Activated naive CD4-positive, alpha-beta T cell treated with anti-CD3 and anti-CD28 coated beads for 36 hours (primary cell): ENCODE measurements at places on chromosomes 2 and 18. TPM values are rescaled to one million over a fixed set of nuclear protein-coding genes. Genes with fewer than 3 reads are reported as not detected.

Gene GALM
- total RNA-seq = 31.9 TPM

Gene FBLN7
- 34.5 TPM for total RNA-seq

Gene CPO
- not detected for total RNA-seq

Gene UGT1A7
- total RNA-seq = not detected

Gene TFPI
- total RNA-seq = not detected

Gene METTL5
- 111 TPM for total RNA-seq

Gene GAL3ST2
- total RNA-seq = not detected

Gene CYP27C1
- not detected for total RNA-seq

Gene SLC4A1AP
- total RNA-seq = 22.2 TPM

Gene SMYD1
- not detected for total RNA-seq

Gene AMER3
- total RNA-seq = not detected

Gene TMEM247
- not detected for total RNA-seq

Gene ACMSD
- not detected for total RNA-seq

Gene TRIM54
- total RNA-seq = not detected

Gene GPBAR1
- not detected for total RNA-seq

DNA sequence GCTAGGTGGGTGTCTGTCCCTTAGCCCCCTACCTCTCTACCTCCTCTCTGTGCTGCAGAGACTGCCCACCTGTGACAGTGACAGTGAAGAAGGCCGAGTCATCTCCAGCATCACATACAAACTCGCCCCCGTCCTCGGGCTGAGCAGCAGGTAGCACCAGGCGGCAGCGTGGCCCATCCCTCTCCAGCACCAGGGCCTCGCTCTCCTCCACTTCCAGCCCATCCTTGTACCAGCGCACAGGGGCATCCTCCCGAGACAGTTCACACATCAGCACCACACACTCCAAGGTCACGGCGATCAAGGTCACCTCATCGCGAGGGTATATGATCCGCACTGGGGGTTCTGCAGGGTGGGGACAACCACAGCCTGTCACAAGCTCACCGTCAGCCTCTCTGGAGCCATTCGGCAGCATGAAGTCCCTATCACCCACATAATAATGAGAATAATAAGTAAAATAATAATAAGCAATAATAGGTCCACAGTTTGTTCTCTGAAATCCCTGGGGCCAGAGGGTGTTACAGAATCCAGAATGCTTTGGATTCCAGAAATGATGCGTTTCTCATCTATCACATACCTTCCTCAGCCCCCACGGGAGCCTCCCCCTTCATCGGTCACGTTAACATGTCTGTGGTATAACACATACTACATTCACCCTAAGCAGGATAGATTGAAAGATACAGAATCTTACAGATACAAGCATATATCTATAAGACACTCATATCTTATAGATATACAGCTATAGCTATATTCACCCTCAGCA lies 12.0 kb downstream of the OBSL1 start:
- no peaks in the 10 kb centered on the region for H3K36me3 ChIP-seq
- no peak for DNase-seq
- H3K27ac ChIP-seq = no peak overlapping the region
- peaks cover 9% of the 10 kb centered on the region for H3K27me3 ChIP-seq
- no peak overlapping the region for H3K4me3 ChIP-seq

- H3K4me3 ChIP-seq = no peak overlapping the region
- H3K27ac ChIP-seq = no peak overlapping the region
- H3K4me1 ChIP-seq = no peaks in the 10 kb centered on the region
Measured at GRCh38 chr2:232981356-232981755, 31.7 kb downstream of the NGEF start.

- peaks cover 4% of the 10 kb centered on the region for H3K36me3 ChIP-seq
- H3K4me1 ChIP-seq = peaks cover 3% of the 10 kb centered on the region
- peaks cover 7% of the 10 kb centered on the region for H3K27me3 ChIP-seq
- no peak overlapping the region for H3K4me3 ChIP-seq
Measured at GRCh38 chr2:239883326-239884050, 141.7 kb downstream of the NDUFA10 start.

DNA sequence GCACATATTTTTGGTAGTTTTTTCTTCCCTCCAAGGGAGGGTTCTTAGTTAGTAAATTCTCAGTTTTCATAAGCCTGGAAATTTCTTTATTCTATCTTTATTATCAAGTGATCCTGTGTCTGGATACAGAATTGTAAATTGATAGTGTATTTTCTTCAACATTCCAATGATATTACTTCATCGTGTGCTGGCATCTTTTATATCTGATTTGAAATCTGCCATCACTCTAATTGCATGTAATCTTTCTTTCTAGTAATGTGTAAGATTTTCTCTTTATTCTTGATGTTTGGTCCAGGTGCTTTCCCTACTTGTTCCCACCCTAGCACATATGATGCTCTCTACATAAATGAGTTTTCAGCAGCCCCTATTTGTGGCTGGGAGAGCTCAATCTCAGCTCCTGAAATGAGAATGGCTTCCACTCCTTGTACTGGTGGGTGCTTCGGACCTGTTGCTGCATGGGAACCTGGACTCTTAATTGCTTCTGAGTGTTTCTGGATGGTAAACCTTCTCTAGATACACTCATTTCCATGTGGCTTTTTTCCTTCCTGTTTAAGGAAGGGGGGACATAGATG lies 102.7 kb downstream of the SMIM21 start:
- no peaks in the 10 kb centered on the region for H3K27me3 ChIP-seq
- H3K4me3 ChIP-seq = no peak overlapping the region
- no peaks in the 10 kb centered on the region for H3K36me3 ChIP-seq
- no peak overlapping the region for H3K27ac ChIP-seq
- no peaks in the 10 kb centered on the region for H3K4me1 ChIP-seq

GRCh38 chr2:85801871-85802270 lies 48.1 kb downstream of the ATOH8 start:
- H3K27me3 ChIP-seq = no peaks in the 10 kb centered on the region
- peaks cover 7% of the 10 kb centered on the region for H3K4me1 ChIP-seq
- no peaks in the 10 kb centered on the region for H3K36me3 ChIP-seq
- no peak overlapping the region for H3K4me3 ChIP-seq
- DNase-seq = no peak

GRCh38 chr18:76350134-76351025 lies 144.7 kb downstream of the ZNF516 start:
- peaks cover 9% of the 10 kb centered on the region for H3K4me1 ChIP-seq
- H3K27me3 ChIP-seq = peaks cover 7% of the 10 kb centered on the region
- no peak for DNase-seq
- H3K36me3 ChIP-seq = peaks cover 4% of the 10 kb centered on the region

GRCh38 chr2:176002688-176003210 lies 682 bp upstream of the LNPK start:
- H3K4me3 ChIP-seq = peak overlapping the region; percentile 88
- peak; percentile 23 for DNase-seq
- H3K36me3 ChIP-seq = no peaks in the 10 kb centered on the region
- no peaks in the 10 kb centered on the region for H3K27me3 ChIP-seq

GRCh38 chr2:156182132-156182531 lies 150.4 kb downstream of the NR4A2 start:
- no peaks in the 10 kb centered on the region for H3K4me1 ChIP-seq
- no peak overlapping the region for H3K4me3 ChIP-seq
- no peaks in the 10 kb centered on the region for H3K36me3 ChIP-seq
- DNase-seq = no peak
- peaks cover 5% of the 10 kb centered on the region for H3K27me3 ChIP-seq

- no peak overlapping the region for H3K4me3 ChIP-seq
- no peak for DNase-seq
- H3K27me3 ChIP-seq = no peaks in the 10 kb centered on the region
- no peaks in the 10 kb centered on the region for H3K4me1 ChIP-seq
- peaks cover 35% of the 10 kb centered on the region for H3K36me3 ChIP-seq
- H3K27ac ChIP-seq = no peak overlapping the region
Measured at GRCh38 chr2:15619510-15619909, 27.8 kb downstream of the DDX1 start.

- no peak overlapping the region for H3K4me3 ChIP-seq
- peaks cover 2% of the 10 kb centered on the region for H3K27me3 ChIP-seq
- no peak overlapping the region for H3K27ac ChIP-seq
Measured at GRCh38 chr18:74316257-74317170, 875 bp downstream of the C18orf63 start.

DNA sequence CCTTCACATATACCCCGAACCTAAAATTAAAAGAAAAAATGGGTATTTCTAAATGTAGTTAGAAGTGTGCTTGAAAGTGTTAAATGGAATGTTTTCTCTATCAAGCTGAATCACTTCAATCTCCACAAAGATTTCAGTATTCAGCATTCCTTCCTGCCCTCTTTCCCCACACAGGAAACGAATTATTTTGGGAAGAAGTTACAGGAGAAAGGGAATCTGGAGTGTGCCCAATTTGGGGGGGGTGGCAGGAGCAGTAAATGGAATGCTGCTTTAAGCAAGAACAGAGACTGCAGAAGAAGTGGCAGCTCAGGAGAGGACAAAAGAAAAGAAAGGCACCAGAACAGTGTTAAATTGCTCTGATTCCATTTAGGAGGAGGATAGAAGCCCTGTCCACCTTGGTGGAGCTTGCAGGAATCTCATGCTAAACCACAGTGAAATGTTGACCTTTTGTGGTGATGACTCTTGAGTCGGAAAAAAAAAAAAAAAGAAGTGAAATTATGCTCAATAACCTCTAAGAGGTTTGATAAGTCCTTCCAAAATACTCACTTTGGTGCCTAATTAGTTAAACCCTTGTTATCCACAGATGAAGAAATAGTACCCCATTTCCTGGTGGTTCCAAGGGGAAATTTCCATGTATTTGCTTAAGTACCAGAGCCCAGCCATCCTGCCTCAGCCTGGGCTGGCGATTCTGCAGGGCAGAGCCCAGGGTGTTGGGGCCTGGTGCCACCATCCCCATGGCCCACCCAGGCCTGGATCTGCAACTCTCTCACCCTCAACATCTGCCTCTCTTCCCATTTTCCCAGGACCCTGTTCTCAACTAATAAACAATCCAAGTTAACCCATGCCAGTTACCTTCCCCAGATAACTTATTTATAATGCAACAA lies 56.5 kb downstream of the MYO5B start:
- H3K36me3 ChIP-seq = no peaks in the 10 kb centered on the region
- no peak overlapping the region for H3K4me3 ChIP-seq
- no peak overlapping the region for H3K27ac ChIP-seq
- peaks cover 10% of the 10 kb centered on the region for H3K27me3 ChIP-seq
- DNase-seq = no peak
- no peaks in the 10 kb centered on the region for H3K4me1 ChIP-seq

DNA sequence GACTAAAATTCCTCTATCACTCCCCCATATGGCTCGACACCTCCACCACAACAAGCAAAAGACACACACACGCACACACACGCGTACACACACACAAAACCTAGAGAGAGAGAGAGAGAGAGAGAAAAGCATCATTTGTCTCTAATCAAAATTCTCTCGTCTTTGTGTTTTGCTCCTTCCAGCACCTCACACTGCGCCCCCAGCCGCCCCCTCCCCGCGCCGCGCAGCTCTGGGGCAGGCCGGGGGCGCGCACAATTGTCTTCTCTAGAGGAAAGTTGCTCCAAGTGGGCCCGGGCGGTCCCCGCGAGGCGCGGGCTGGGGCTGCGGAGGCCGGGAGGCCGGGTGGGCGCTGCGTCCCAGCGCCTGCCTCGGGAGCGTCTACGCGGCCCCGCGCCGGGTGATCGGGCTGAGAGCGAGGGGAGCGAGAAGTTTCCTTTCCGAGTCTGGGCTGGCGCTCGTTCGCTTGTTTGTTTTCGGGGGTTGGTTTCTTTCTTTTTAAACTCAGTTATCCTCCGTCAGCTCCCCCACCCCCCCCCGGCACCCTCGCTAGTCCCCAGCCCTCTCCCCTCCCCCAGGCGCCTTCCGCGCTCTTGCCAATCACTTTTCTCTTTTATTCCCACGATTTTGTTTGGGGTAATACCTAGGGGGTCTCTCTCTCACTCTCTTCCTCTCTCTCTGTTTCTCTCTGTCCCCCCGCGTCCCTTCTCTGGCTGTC lies 4.1 kb downstream of the ZEB2 start:
- no peak overlapping the region for H3K27ac ChIP-seq
- DNase-seq = peak; percentile 42
- H3K36me3 ChIP-seq = no peaks in the 10 kb centered on the region
- peaks cover 47% of the 10 kb centered on the region for H3K27me3 ChIP-seq
- H3K4me1 ChIP-seq = peaks cover 15% of the 10 kb centered on the region
- H3K4me3 ChIP-seq = peak overlapping the region; percentile 65

- H3K27me3 ChIP-seq = no peaks in the 10 kb centered on the region
- H3K36me3 ChIP-seq = no peaks in the 10 kb centered on the region
- no peak overlapping the region for H3K4me3 ChIP-seq
- no peak overlapping the region for H3K27ac ChIP-seq
- H3K4me1 ChIP-seq = no peaks in the 10 kb centered on the region
Measured at GRCh38 chr2:134014196-134014960, 239.5 kb upstream of the MGAT5 start.

GRCh38 chr18:47748093-47748796 lies 182.2 kb downstream of the SMAD2 start:
- no peak overlapping the region for H3K4me3 ChIP-seq
- H3K36me3 ChIP-seq = no peaks in the 10 kb centered on the region
- H3K27me3 ChIP-seq = peaks cover 7% of the 10 kb centered on the region
- no peak for DNase-seq
- no peaks in the 10 kb centered on the region for H3K4me1 ChIP-seq

GRCh38 chr2:157720504-157720903 lies 91.8 kb upstream of the ACVR1C start:
- no peaks in the 10 kb centered on the region for H3K27me3 ChIP-seq
- no peak overlapping the region for H3K27ac ChIP-seq
- H3K36me3 ChIP-seq = peaks cover 22% of the 10 kb centered on the region
- no peak for DNase-seq
- H3K4me1 ChIP-seq = no peaks in the 10 kb centered on the region

GRCh38 chr18:49610022-49610445 lies 48.2 kb downstream of the LIPG start:
- peaks cover 5% of the 10 kb centered on the region for H3K27me3 ChIP-seq
- no peak for DNase-seq
- no peak overlapping the region for H3K27ac ChIP-seq

DNA sequence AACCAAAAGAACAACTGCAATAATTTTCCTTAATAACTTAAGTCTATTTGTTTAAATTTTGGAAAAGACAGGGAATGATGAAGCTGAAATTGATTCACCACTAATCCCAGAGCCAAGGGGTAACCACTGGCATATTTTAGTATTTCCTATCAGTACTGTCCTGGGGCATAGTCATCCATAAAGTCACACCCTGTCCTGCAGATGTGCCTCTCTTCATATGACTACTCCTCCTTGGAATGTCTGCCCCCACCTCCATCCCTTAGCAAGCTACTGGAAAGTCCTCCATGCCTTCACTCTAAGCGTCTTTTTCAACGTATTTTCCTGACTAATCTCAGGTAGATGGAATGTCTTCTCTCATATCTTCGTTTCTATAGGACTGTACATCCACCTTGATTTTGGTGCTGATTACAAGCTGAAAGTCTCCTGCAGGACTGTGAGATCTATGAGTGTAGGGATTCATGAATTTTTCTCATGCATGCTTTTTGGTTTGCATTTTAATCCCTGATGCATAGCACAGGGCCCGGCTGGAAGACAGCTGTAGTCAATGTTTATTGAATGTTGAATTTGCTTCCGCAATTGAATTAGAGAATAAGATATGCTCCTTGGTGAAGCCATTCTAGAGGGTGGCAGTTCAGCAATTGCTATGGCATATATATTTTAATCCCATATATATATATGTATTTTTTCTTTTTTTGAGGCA lies 85.6 kb downstream of the MOGAT1 start:
- no peak overlapping the region for H3K4me3 ChIP-seq
- H3K27ac ChIP-seq = no peak overlapping the region
- H3K27me3 ChIP-seq = no peaks in the 10 kb centered on the region
- H3K36me3 ChIP-seq = no peaks in the 10 kb centered on the region
- no peak for DNase-seq
